Natural killer cell (primary cell): ENCODE measurements at places on chromosomes 5 and 9. TPM values are rescaled to one million over a fixed set of nuclear protein-coding genes. Genes with fewer than 3 reads are reported as not detected.
A peak's percentile ranks its signal among the peaks of the same experiment; 100 is the strongest.

DNA sequence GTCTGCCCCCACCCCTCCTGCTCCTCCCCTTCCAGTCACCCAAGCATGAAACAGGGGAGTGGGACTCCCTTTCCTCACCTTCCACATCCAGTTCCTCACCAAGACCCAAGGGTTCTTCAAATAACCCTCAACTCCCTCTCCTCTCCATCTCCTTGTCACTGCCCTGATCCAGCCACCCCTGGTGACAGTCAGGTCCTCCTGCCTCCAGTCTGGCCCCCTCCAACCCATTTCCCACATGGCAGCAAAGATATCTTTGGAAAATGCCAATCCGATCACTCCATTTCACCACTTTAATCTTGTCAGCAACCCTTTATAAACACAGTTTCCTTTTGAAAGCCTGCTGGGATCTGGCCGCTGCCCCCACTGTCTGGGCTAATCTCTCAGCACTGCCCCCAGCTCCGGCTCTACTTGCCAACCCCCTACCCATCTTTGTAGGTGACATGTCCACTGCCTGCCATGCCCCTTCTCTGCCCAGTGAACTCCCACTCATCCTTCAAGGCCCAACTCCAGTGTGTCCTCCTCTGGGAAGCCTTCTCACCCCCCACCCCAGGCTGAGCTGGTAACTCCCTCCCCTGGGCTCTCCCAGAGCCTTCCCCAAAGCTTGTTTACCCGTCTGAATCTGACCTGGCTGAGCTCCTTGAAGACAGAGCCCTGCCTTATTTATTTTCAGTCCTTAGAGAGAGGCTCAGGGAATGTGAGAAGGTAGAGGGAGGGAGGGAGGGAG is 781 bp upstream of the MYOZ3 start:
- DNase-seq = no peak
- H3K27me3 ChIP-seq = no peaks in the 10 kb centered on the region
- no peak overlapping the region for H3K27ac ChIP-seq
- H3K36me3 ChIP-seq = no peaks in the 10 kb centered on the region

DNA sequence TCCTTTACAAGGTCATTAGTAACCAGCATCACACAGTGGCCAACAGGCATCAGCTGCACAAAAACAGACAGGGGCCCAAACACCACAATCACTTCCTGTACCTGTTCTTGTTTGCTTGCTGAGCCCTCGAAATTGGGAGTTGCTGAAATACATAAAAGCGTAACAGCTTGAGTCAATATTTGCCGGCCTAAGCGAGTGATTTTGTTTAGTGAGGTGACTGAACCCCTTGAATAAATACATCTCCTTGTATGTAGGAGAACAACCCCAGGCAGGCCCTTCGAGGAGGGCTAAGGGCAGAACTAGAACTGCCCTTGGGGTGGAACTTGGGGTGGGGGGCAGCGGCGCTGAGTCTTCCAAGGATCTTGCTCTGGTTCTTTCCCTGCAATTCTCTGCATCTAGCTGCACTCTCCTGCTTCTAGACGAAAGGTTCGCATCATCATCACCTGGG is 502.5 kb downstream of the RASEF start:
- H3K4me3 ChIP-seq = no peak overlapping the region
- H3K27me3 ChIP-seq = no peaks in the 10 kb centered on the region
- DNase-seq = no peak
- no peaks in the 10 kb centered on the region for H3K4me1 ChIP-seq
- H3K27ac ChIP-seq = no peak overlapping the region
- H3K36me3 ChIP-seq = no peaks in the 10 kb centered on the region

DNA sequence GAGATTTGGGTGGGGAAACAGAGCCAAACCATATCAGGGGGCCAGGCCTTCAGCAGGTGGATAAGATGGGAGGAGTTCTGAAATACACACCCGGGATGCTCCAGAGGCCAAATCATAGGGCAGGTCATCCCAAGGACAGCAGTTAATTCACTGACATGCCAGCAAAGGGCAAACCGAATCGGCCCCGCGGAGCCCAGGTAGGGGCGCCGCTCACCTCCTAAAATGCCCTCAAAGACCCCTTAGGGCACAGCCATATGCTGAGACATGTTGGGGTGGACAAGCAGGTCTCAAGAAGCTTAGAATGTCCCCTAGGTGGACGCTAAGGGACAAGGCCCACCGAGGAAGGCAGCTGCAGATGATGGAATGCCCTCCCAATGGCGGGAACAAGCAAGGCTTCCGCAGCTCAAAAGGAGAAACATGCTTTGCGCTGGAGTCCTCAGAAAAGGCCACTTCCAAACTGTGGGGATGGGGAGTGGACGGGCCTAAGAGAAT is 144.9 kb downstream of the ERCC6L2 start:
- no peaks in the 10 kb centered on the region for H3K27me3 ChIP-seq
- peak overlapping the region; percentile 56 for H3K4me3 ChIP-seq
- peaks cover 53% of the 10 kb centered on the region for H3K4me1 ChIP-seq
- no peak for DNase-seq

- H3K27ac ChIP-seq = no peak overlapping the region
- H3K27me3 ChIP-seq = peaks cover 27% of the 10 kb centered on the region
- no peak for DNase-seq
- no peaks in the 10 kb centered on the region for H3K36me3 ChIP-seq
- H3K4me3 ChIP-seq = peak overlapping the region; percentile 16
- peaks cover 10% of the 10 kb centered on the region for H3K4me1 ChIP-seq
Measured at GRCh38 chr5:159106193-159106568, 6.5 kb upstream of the EBF1 start.

- no peaks in the 10 kb centered on the region for H3K4me1 ChIP-seq
- H3K36me3 ChIP-seq = no peaks in the 10 kb centered on the region
- H3K27ac ChIP-seq = no peak overlapping the region
- no peak for DNase-seq
- no peaks in the 10 kb centered on the region for H3K27me3 ChIP-seq
- H3K4me3 ChIP-seq = no peak overlapping the region
Measured at GRCh38 chr5:175129121-175129520, 314.9 kb downstream of the DRD1 start.

- no peak overlapping the region for H3K4me3 ChIP-seq
- no peaks in the 10 kb centered on the region for H3K27me3 ChIP-seq
- DNase-seq = no peak
- no peaks in the 10 kb centered on the region for H3K4me1 ChIP-seq
- no peak overlapping the region for H3K27ac ChIP-seq
Measured at GRCh38 chr9:114285166-114285867, 37.6 kb upstream of the ORM1 start.

GRCh38 chr9:109599131-109599530 is 101.0 kb upstream of the PTPN3 start:
- DNase-seq = no peak
- H3K27me3 ChIP-seq = no peaks in the 10 kb centered on the region
- no peaks in the 10 kb centered on the region for H3K36me3 ChIP-seq
- H3K27ac ChIP-seq = no peak overlapping the region
- H3K4me3 ChIP-seq = no peak overlapping the region

- H3K4me1 ChIP-seq = peaks cover 13% of the 10 kb centered on the region
- H3K27me3 ChIP-seq = peaks cover 15% of the 10 kb centered on the region
- no peaks in the 10 kb centered on the region for H3K36me3 ChIP-seq
- peak; percentile 81 for DNase-seq
- no peak within 1 kb of the TSS for H3K27ac ChIP-seq
- H3K4me3 ChIP-seq = peak within 1 kb of the TSS; percentile 20
Measured at GRCh38 chr9:96619491-96620180, at the start of gene CDC14B. Gene CDC14B, minus strand, starts transcription at chr9:96619843. Its CDS starts 465 bp downstream, at chr9:96619378.

GRCh38 chr5:62509806-62510205 is 68.8 kb upstream of the LRRC70 start:
- no peaks in the 10 kb centered on the region for H3K27me3 ChIP-seq
- H3K27ac ChIP-seq = no peak overlapping the region
- DNase-seq = no peak
- H3K36me3 ChIP-seq = peaks cover 9% of the 10 kb centered on the region
- H3K4me1 ChIP-seq = no peaks in the 10 kb centered on the region

DNA sequence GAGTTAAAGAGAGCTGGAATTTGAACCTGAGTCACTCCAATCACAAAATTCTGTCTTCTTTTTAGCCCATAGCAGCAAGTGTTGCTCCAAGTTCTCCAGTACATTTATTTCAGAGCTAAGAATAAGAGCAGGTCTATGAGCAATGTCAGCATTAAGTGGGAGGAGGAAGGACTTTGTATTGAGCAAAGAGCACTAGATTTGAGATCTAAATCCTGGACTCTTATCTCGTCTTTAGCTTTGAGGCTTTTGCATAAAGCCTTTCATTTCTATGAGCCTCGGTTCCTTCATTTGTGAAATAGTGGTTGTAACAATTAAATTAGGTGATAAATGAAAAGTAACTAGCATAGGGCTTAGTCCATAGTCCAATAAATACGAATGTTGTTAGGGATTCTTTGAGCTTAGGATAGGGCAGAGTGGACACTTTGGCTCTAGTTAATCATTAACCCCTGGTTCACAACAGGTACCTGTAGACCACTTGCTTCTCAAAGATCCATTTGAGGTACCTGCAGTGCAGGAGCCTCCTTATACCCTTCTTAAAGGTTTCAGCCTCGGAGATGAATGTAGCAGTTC is 464.1 kb upstream of the KLF4 start:
- H3K4me1 ChIP-seq = no peaks in the 10 kb centered on the region
- H3K27ac ChIP-seq = no peak overlapping the region
- no peaks in the 10 kb centered on the region for H3K36me3 ChIP-seq
- no peak overlapping the region for H3K4me3 ChIP-seq
- no peaks in the 10 kb centered on the region for H3K27me3 ChIP-seq
- no peak for DNase-seq

DNA sequence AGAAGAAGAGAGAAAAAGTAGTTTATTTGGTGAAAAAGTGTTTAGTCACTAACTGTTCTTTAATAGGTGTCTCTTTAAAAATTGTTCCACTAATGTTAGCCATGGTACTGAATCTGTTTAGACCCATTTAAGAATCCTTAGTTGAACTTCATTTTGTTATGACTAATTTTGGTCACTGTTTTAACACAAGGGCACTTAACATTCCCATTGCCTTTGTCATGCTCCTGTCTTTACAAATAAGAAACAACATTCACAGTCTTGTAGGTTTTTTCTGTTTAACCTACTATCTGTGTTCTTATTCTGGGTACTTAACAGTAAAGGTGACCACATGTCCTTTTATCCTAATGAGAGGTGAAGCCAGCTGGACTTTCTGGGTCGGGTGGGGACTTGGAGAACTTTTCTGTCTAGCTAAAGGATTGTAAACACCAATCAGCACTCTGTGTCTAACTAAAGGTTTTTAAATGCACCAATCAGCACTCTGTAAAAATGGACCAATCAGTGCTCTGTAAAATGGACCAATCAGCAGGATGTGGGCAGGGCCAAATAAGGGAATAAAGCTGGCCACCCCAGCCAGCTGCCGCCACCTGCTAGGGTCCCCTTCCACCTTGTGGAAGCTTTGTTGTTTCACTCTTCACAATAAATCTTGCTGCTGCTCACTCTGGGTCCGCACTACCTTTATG is 116.7 kb downstream of the WDR70 start:
- no peaks in the 10 kb centered on the region for H3K36me3 ChIP-seq
- H3K27ac ChIP-seq = no peak overlapping the region
- H3K4me1 ChIP-seq = no peaks in the 10 kb centered on the region
- DNase-seq = no peak
- no peak overlapping the region for H3K4me3 ChIP-seq

DNA sequence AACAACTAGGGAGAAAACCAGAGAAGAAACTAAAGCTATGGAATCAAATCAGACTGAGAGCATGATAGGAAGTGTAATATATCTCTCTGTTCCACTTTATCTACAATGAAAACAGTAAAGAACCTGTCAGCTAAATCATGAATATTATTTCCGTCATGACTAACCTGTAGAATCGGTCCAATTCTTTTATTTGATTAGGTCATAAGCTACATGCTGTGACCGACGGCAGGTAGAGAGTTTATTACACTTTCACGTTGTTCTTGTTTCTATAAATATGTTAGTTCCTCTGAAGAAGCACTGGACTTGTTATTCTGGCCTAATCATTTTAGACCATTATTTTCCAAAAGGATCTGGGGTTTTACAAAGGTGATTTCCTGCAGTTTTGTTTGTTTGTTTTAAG is 91.1 kb downstream of the DMRTA1 start:
- no peaks in the 10 kb centered on the region for H3K4me1 ChIP-seq
- no peak for DNase-seq

DNA sequence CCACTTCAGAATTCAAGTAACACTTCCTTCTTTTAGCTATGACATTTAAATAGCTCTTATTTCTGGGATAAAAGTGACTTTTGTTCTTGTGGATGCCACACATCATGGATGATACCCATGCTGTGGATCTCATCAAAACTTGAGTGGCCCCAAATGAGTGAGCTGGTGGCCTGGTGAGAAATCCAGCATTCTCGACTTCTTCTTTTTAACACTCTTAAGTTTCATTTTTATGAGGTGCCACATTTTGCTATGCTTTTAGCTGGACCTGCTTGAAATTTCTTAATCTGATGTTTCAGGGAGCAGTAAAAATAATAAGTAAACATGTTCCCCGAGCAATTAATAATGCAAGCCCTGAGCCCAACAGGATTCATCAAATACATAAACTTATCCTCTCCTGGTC is 384.8 kb upstream of the MEF2C start:
- no peak for DNase-seq
- H3K27me3 ChIP-seq = no peaks in the 10 kb centered on the region
- H3K4me3 ChIP-seq = no peak overlapping the region
- no peaks in the 10 kb centered on the region for H3K4me1 ChIP-seq

GRCh38 chr5:55159763-55160492 is at the start of gene GPX8:
Gene GPX8, plus strand, starts transcription at chr5:55160171. Its CDS starts 22 bp downstream, at chr5:55160193.
- H3K36me3 ChIP-seq = no peaks in the 10 kb centered on the region
- H3K27me3 ChIP-seq = peaks cover 20% of the 10 kb centered on the region
- no peak for DNase-seq
- no peaks in the 10 kb centered on the region for H3K4me1 ChIP-seq

- H3K4me1 ChIP-seq = no peaks in the 10 kb centered on the region
- no peak overlapping the region for H3K27ac ChIP-seq
- no peaks in the 10 kb centered on the region for H3K36me3 ChIP-seq
- no peak overlapping the region for H3K4me3 ChIP-seq
- no peaks in the 10 kb centered on the region for H3K27me3 ChIP-seq
Measured at GRCh38 chr5:30867711-30868110, 325.8 kb upstream of the CDH6 start.

- H3K4me3 ChIP-seq = no peak overlapping the region
- no peaks in the 10 kb centered on the region for H3K27me3 ChIP-seq
- H3K4me1 ChIP-seq = no peaks in the 10 kb centered on the region
- H3K36me3 ChIP-seq = no peaks in the 10 kb centered on the region
Measured at GRCh38 chr5:9263656-9264055, 282.2 kb downstream of the SEMA5A start.

GRCh38 chr5:34620185-34620584 is 35.9 kb upstream of the RAI14 start:
- H3K4me1 ChIP-seq = no peaks in the 10 kb centered on the region
- no peak overlapping the region for H3K4me3 ChIP-seq
- no peak for DNase-seq
- H3K27me3 ChIP-seq = no peaks in the 10 kb centered on the region
- no peak overlapping the region for H3K27ac ChIP-seq

DNA sequence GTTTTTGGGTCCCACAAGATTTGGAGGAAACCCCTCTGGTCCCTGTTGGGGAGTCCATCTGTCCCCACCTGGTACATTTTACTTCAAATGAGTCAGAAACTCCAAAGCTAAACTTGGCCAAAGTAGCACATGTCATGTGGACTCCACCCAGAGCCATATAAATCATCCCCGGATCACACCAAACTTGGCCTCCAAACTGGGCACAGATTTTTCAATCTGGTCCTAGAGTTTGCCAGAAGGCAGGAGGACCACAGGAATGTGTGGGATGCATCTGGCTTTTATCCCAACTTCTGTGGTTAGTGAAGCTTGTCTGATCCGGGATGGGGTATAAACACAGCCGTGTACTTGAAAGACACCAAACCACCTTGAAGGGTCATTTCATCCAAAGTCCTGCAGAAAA is 66.3 kb downstream of the MAT2B start:
- H3K27me3 ChIP-seq = no peaks in the 10 kb centered on the region
- H3K4me3 ChIP-seq = no peak overlapping the region
- H3K36me3 ChIP-seq = no peaks in the 10 kb centered on the region

Gene SKIC3
- total RNA-seq = 67.5 TPM

Gene FOXI1
- total RNA-seq = not detected

Gene GNPDA1
- 11.2 TPM for total RNA-seq

Gene DMXL1
- 43.0 TPM for total RNA-seq
